Activated naive CD4-positive, alpha-beta T cell treated with Interleukin-2 at 50 U/mL for 16 hours (primary cell): ENCODE measurements at places on chromosomes 4 and X.
A peak's percentile ranks its signal among the peaks of the same experiment; 100 is the strongest.

- DNase-seq: no peak
Observed at GRCh38 chr4:56147371-56147770, 198.6 kb downstream of the CEP135 start.

DNA sequence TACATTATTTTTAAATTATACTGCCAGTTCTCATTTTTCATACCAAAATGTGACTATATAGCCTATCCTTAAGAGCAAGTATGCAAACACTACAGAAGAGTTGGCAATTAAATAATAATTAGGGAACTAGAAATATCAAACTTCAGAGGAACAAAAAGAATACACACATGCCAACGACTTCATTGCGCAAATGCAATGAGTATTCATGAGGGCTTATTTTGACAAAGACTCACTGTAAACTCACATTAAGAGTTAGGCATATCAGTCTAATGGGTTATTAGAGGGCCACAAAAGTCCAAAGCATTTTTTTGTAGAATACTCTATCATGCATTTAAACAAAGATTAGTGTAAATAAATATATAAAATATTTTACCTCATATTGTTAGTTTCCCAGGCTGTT, 31.6 kb downstream of the SLC10A7 start:
- DNase-seq: no peak

GRCh38 chrX:154419189-154419588, 7.8 kb downstream of the TAFAZZIN start:
- no peak for DNase-seq

GRCh38 chr4:100424376-100424775, 93.4 kb downstream of the EMCN start:
- no peak for DNase-seq

GRCh38 chr4:6132716-6133115, 67.6 kb downstream of the JAKMIP1 start:
- DNase-seq: no peak

GRCh38 chrX:17831255-17831654, 29.8 kb downstream of the RAI2 start:
- DNase-seq: no peak

- DNase-seq: no peak
Observed at GRCh38 chr4:116303736-116304188, 781.6 kb downstream of the TRAM1L1 start.

DNA sequence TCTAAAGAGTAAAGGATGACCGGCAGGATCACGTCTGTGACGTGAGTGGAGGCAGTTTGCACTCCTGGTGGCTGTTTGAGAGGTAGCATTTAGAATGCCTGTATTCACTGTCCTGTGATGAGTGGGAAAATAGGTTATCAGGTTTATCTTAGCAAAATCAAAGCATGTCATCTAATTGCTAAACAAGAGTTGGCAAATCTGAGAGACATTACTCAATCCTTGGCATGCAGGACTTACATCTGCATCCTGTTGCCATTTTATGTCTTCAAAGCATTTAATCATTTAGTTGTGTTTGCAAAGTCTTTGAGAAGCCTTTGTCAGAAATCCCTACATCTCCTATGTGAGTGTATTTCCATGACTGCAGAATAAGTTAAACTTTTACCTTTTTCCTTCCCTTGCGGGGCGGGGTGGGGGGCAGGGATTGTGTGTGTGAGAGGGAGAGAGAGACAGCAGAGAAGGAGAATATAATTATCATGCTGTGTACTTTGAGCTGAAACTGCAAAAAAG, 41.4 kb upstream of the MSANTD1 start:
- no peak for DNase-seq

GRCh38 chr4:182684796-182685195, 232.4 kb downstream of the DCTD start:
- no peak for DNase-seq

DNA sequence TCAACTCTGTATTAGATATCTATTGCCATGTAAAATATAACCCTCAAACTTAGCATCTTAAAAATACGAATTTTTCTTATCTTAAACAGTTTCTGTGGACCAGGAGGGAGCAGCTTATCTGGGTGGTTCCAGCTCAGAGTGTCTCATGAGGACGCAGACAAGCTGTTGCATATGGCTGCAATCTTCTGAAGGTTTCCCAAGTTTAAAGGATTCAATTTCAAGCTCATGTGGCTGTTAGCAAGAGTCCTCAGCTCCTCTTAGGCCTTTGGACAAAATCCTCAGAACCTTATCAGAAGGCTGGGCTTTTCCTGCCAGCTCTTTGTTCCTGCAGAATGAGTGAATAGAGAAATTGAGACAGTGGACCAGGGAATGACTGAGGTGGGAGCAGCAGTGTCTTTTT, 2.8 kb upstream of the CTSO start:
- DNase-seq: no peak

DNA sequence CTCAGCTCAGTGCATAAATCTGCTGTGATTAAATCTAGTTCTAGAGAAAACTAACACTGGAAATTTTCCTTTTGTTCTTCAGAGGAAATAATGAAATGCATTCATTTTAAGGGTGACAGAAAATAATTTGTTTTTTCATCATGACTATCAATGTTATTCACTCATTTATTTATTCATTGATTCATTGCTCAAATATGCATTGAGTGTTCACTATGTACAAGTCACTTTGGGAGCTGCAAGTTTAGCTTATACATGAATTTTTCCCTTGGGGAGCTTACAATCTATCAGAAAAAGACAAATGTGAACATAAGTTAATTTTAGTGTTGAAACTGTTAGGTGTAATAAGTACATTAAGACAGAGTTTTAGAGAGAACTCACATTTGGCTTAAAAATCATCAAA, 897.8 kb downstream of the CENPC start:
- DNase-seq: no peak

GRCh38 chr4:47032405-47033106, 1.2 kb downstream of the GABRB1 start:
- peak; percentile 18 for DNase-seq

DNA sequence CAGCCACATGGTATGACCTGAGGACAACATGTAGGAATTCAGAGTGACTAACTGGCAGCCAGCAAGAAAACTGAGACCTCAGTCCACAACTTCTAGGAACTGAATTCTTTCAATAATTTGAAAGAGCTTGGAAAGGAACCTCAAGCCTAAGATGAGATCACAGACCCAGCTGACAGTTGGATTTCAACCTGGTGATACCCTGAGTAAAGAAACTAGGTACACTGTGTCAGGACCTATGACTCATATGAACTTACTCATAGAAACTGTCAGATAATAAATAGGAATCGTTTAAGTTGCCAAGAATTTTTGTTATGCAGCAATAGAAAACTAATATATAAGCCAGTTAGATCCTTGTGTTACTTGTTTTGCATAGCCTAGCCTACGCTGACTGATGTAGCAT, 102.4 kb upstream of the DCAF12L1 start:
- DNase-seq: no peak

DNA sequence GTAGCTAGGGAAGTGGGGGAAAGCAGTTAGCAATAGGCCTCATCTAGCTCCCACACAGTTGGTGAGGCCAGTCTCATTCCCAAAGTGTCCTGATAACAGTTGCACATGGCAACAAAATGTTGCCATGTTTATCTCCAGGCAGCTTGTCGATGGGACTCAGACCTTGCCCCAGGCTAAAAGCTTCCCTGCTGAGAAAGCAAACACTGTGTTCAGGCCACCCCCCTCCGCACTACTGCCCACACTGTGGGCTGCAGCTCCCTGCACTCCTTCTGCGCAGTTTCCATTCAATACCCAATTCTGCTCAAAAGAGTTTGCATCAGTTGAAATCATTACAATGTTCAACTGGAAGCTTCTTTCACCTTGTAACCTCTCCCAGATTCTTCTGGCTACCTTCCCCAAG, 287.8 kb upstream of the GK2 start:
- DNase-seq: no peak

DNA sequence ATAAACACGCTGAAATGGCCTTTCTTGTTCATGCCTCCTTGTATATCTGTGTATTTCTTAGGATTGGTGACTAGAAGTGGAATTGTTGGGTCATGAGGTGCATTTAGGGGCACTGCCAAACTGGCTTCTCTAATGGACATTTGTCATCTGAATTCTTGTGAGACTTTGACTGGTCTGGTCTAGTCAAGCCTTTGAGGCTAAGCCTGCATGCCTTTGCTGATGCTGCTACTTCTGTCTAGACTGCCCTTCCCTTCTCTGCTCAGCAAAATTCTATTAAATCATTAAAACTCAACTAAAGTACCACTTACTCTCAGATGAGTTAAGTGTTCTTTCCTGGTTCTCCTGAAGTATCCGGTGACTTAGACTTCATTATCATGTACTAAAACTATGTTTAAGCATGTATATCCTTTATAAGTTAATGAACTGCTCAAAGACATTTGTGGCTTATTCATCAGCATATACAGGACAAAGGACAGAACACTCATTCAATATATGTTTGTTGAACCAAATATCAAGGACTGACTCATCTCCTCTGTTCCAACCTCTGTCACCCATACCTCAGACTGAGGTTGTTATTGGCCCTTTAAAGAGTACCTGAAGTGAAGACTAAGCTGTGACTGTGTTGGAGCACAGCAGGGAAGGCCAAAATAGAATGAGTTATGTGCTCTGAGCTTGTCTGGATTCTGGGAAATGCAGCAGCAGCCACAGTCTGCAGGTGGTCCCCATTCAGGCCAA, 9.0 kb downstream of the TCEAL1 start:
- DNase-seq: no peak

- no peak for DNase-seq
Observed at GRCh38 chr4:13413729-13414437, 70.3 kb downstream of the RAB28 start.

DNA sequence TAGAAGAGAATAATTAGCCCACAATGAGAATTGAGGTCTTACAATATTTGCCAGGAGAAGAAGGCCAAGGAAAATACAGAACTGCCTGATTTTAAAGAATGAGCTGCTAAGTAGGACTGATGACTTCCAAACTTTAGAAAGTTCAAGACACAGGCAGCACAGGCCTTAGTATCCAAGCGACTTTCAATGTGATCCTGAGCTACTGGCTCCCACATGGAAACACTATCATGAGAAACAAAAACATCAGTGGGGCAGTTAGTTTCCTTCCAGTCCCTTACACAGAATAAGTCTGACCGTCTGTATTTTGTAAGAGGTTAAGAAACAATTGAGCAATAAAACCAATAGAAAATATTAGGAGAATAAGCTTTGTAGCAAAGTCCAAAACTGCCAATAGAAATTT, 251.4 kb downstream of the COL25A1 start:
- DNase-seq: no peak

GRCh38 chr4:106063009-106063408, 167.7 kb downstream of the NPNT start:
- DNase-seq: no peak

DNA sequence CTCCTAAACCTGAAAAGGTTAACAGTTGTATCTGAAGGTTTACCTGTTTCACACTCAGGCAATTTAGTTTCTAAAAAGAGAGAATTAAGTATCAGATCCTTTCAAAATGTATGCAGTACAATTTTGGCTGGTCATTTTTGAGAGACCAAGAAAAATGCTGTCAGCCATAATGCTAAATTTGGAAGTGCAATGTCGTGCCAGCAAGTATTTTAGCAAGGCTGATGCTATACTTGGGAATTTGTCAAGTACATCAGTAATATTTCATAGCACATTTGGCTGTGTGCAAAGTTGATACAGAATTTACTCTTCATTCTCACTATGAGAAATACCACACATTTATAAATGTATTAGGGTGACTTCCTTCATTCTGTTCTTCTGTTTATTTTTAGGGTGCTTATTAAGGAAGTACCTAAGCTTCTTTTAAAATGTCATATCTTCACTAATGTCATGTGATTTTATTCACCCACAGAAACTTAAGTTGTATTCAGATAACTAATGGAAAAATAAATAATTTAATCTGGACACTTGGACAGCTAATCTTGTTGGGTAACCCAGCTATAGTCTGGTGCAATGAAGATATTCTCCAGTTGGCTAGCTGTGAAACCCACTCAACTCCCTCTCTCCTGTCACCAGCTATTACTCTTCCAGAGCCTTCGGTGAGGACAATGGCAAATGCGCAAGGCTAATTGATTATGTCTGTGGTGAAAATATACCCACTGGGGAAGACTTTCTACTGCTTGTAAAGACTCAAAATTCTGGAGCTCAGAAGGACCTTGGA, 84.2 kb upstream of the TLL1 start:
- no peak for DNase-seq

DNA sequence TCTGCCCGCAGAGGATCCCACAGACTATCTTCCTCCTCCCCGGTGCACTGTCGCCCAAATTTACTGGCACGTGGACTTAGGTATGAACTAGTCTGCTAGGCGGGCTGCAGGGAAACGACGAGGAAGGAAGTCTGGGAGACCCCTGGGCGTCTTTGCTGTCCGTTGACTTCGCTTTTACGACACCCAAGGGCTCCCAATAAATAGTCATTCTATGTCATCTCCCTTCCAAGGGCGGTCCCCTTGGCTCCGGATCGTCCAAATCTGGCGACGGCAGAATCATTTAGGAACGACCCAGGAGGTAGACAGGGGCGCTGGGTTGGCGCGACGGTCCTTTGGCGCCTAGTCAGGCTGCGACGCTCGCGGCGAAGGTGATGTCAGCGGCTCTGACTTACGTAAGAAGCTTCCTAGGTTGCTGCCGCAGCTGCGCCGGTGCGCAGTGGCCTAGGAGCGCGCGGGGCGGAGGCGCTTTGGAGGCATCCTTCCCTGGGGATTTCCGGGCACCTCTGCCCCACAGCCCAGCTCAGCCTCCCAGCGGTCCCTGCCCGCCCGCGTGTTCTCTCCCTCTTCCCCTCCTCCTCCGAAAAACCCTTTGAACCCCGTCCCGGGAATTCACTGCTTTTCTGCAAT, 2.2 kb downstream of the NHS start:
- DNase-seq: no peak

GRCh38 chr4:53349091-53349491, 16.8 kb downstream of the SCFD2 start:
- no peak for DNase-seq

DNA sequence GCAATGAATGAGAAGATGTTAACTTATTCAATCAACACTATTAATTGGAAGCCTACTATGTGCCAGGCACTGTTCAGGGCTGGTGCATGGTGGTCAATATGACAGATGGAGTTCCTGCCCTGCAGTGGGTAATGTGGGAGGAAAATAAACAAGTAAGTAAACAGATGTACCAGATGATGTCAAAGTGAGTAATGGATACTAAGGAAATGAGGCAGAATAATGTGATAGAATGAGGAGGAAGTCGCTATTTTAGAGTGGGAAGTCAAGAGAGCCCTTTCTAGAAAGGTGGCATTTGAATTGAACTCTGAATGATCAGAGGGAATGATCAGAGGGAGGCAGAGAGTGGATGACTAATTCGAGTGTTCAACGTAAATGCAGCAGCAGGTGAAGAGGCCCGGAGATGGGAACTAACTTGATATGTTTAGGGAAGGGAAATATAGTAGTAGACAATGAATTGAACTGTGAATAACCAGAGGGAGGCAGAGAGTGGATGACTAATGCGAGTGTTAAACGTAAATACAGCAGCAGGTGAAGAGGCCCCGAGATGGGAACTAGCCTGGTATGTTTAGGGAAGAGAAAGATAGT, 48.3 kb downstream of the HMGB3 start:
- DNase-seq: no peak

GRCh38 chr4:70945452-70946055, 43.4 kb downstream of the MOB1B start:
- no peak for DNase-seq

- no peak for DNase-seq
Observed at GRCh38 chr4:71267244-71267643, 71.6 kb upstream of the SLC4A4 start.
